ENCODE measurements at places on chromosomes 7 and 10.

DNA sequence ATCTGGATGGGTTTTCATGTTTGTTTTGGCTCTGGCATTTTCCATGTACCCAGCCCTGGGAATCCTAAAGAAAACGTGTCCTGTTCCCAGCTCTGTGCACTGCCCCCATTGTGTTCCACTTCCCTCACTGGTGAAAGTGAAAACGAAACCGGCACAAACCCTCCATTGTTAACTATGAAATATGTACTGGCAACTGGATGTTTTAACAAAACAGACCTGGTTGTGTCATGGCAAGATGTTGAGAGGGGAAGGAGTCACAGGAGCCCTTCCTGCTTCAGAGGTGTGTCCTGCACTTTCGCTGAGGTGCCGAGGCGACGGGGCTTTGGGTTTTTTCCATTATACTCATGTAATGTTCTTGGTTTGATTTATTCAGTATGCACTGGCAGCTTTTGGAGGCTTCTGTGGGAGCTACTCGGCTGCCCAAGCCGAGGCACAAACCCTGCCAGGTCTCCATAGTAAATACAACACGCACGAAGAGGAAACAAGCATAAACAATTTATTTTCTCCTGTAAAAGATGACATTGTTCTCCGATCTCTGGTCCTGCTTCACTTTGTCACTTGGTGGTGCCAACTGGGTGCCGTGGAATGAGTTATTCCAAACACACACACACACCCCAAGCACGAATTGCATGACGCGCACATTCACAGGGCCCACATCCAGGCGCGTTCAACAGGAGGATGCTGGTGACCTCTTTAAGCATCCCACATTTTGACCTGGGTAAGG lies 118.2 kb downstream of the CDK6 start:
- peak; percentile 90 for DNase-seq

DNA sequence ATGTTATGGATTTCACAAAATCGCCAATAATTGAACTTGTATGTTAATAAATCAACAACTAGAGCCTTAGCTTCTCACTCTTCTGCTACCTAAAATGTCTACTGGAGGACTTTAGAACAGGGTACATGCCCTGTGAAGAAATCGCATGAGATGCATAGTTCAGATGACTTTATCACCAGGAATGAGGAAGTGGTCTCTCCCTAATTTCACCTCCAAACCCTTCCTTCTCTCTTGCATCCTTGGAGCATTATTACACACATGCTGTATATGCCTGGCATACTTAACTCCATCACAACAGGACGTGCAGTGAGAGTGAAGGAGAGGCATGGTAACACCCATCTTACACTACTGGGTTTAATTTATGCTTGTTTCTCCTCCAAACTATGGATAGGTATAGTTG lies 27.8 kb downstream of the RHEB start:
- DNase-seq: peak; percentile 79

DNA sequence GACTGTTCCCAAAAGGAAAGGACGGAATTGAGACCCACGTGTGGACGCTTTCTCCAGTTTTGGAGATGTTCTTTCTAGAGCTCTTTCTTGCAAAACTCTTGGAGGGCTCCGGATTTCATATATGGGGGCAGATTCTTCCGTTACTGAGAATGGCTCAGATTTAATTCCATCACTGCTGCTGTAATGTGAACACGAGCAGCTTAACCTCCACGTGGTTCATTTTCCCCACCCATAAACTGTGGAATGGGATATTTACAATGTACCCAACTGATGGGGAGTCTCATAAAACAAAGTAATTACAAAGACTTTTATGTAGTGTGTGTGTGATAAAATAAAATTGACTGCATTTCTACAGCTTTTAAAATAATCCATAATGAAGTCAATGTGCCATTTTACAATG lies 15.1 kb upstream of the MSRB2 start:
- DNase-seq: no peak

DNA sequence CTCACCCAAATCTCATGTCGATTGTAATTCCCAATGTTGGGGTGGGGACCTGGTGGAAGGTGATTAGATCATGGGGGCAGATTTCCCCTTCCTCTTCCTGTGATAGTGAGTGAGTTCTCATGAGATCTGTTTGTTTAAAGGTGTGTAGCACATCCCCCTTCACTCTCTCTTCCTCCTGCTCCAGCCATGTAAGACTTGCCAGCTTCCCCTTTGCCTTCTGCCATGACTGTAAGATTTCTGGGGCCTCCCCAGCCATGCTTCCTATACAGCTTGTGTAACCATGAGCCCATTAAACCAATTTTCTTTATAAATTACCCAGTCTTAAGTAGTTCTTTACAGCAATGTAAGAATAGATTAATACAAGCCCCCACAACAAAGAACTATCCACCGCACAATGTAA lies 109.9 kb upstream of the JAZF1 start:
- no peak for DNase-seq

- DNase-seq: peak; percentile 88
Observed at GRCh38 chr7:44490351-44491200, at the start of gene NUDCD3. Gene NUDCD3 (minus strand): TSS chr7:44490658. CDS start chr7:44490600, 58 bp downstream.

DNA sequence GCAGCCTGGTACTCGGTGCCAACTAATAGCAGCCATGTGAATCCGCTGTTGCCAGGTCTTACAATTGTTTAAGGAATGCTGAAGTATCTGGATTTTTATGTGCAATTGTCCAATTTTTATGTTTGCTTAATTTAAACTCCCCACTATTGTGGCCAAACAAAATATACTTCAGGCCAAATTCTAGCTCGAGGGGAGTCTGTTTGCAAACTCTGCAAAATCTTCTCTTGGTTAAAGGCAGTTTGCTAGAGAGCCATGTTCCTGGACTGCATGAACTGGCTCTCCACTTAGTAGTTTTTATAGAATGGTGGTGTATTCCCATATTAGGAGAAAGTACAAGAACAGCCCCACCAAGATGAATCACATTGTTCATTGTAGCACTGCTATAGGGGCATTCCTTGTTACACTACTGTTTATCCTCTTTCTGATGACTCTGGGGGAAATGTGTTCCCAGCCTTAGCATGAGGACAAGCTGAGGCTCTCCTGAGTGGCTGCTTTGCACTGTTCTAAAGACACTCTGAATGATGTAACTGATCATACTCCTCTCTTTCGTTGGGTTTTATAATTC lies 178.0 kb upstream of the GLI3 start:
- peak; percentile 32 for DNase-seq

GRCh38 chr10:79400146-79401004 lies 45.0 kb downstream of the ZCCHC24 start:
- DNase-seq: no peak

DNA sequence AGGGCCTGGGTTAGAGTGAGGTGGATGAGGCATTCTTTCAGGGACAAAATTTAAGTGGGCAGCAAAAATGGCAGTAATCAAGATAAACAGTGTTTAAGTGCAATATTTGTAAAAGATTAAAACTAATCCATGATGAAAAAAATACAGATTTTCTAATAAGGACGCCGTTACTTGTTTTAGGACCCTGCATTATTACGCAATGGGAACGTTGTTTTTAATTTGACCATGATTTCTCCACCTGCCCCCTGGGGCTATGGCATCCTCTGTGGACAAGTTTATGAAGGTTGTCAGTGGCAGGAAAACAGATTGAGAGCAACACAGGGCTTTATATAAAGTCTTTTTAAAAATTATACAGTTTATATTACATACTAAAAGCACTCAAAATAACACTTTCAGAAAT lies 380.6 kb upstream of the PHF14 start:
- no peak for DNase-seq

GRCh38 chr7:37234928-37235327 lies 213.7 kb downstream of the ELMO1 start:
- DNase-seq: no peak

- DNase-seq: no peak
Observed at GRCh38 chr7:105690325-105690945, 109.1 kb upstream of the EFCAB10 start.

- DNase-seq: no peak
Observed at GRCh38 chr7:3138997-3139396, 95.3 kb upstream of the CARD11 start.

DNA sequence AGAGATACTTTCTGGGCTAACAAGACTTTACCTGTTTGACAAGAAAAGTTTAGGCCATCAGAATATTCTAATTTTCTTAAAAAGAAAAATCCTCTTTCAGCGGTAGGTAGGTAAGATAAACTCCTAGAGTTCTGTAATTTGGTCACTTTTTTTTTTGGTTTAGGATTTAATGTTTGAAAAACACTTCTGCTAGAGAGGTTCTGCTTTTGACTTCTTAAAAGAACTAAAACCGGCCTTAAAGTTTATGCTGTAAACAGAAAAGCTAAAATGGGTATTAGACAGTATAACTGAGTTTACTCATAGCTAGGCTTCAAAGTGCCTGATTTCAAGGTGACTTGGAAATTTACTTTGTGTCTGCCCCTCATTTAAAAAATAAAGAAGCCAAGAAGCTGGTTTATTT lies 21.7 kb upstream of the KMT2E start:
- DNase-seq: no peak

DNA sequence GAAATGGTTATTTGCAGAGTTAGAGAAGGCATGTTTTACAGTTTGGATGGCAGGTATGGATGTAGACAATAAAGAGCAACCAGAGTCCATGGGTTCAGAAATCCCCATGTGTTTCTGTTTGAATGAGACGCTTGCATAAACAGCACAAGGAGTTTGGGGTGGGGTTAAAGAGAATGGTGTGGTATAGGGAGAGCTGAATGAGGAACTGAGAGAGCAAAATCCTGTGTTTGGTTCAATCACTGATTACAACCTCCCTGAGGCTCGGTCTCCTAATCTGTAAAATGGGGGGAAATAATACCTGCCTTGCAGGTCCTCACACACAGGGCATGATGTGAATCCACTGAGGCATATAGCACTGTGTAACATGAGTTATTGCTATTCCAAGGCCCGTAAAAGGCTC lies 23.7 kb downstream of the CAV1 start:
- DNase-seq: no peak

DNA sequence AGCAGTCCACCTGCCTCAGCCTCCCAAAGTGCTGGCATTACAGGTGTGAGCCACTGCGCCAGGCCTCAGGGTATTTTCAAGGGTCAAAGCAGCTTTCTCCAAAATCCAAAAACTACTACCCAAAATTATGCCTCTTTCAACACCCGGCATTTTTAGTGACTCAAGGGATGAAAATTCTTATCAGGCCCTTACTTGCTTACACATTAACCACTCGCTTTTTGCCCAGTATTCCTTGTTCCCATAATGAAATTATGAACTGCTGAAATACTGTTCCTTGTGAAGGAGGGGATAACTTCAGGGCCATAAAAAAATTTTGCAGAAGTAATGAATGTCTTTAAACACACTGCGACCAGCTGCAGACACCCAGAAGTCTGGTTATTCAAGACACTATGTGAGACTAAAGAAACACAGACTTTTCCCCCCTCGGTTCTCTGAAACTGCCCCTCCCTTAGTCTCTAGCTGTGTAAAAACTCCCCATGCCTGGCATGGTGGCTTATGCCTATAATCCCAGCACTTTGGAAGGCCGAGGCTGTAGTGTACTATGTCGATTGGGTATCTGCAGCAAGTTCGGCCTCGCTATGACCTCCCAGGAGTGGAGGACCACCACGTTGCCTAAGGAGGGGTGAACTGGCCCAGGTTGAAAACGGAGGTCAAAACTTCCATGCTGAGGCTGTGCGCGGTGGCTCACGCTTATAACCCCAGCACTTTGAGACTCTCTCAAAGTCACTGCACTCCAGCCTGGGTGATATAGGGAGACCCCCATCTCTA lies 12.0 kb downstream of the FXYD4 start:
- DNase-seq: no peak

GRCh38 chr10:126101325-126101724 lies 205.0 kb downstream of the FANK1 start:
- DNase-seq: no peak

DNA sequence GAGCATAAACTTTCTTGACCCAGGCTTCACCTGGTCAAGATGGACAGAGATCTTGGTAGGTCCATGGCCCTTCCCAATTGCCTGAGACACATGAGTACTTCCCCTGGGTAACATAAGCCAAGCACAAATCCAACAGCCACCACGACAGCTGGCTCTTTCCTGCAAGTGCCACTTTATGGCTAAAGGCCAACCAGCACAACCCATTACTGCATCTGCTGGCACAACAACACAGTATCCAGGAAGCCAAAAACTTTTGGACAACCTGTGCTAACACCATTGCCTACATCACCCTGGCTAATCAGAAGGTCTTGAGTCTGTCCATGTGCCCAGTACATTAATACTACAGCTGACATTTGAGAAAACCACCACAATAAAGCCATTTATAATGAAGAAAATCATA lies 548.0 kb upstream of the SEMA3D start:
- no peak for DNase-seq

GRCh38 chr7:119413314-119413805 lies 859.6 kb upstream of the KCND2 start:
- no peak for DNase-seq

- no peak for DNase-seq
Observed at GRCh38 chr7:20839196-20839735, 52.6 kb upstream of the SP8 start.
